ELF-1 (cell line): ENCODE measurements at places on chromosomes 11 and 22.

- DNase-seq, result peak; percentile 58
Measured at GRCh38 chr11:47408598-47409439, 429 bp downstream of the SLC39A13 start.

DNA sequence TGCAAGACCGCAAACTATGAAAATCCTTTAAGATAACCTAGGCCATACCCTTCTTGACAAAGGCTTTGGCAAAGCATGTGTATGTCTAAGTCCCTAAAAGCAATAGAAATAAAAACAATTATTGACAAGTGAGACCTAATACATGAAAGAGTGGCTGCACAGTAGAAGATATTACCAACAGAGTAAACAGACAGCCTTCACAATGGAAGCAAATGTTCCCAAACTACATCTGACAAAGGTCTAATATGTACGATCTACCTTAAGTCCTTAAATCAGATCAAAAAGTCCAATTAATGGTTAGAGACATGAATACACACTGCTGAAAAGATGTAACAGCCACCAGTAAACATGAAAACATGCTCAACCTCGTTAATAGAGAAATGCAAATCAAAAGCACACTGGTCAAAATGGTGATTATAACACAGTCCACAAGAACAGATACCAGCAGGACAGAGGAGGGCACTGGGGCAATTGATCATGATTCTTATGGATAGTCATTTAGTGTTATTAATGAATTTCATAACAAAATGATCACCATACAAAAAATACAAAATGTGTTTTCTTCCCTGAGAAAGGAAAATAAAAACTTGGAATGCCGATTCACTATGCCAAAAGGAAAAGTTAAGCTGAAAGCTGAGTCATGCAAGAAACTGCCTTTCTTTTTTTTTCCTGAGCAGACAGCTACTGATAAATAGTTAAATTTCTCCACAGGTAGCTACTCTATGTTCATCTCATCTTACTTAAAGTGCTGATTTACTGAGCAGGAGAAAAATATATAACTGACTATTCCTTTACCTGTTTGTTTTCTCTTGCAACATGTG lies 102.6 kb upstream of the VPREB1 start:
- no peak for DNase-seq

DNA sequence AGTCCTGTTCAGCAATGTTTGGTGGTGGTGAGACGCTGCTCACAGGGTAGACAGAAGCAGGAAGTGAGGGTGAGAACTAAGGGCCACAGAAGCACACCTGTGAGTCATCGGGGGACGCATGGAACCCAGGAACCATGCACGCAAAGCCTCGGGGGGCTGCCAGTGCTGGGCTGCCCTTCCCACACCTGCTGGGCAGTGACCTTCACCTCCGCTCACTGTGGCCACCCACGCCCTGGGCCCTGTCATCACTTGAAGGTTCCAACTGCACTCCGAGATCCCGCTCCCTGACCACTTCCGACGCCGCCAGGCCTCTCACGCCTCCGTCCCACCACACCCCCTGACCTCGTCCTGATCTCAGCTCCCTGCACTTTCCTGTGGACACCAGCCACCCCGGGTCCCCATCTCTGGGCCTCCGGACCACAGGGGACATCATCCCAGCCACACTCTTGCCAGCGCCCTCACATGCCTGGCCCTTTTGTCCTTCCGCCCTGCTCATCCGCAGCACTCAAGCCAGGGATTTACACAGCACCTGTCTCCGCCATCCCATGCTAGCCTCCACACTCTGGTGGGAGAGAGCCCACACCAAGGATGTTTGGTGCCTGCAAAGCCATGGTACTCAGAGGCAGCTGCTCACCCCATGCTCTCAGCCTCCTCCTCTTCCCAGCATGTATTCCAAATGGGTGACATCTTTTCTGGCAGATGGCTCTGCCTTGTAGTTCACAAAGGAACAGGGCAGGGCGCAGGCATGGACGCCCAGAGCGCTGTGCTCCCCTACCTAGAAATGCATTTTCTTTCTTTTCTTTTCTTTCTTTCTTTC lies 23.1 kb upstream of the ATXN10 start:
- no peak for DNase-seq

GRCh38 chr11:131353766-131354165 lies 16.6 kb upstream of the NTM start:
- DNase-seq, result peak; percentile 9

- DNase-seq, result no peak
Measured at GRCh38 chr11:115775846-115776245, 271.6 kb upstream of the CADM1 start.

GRCh38 chr11:103582351-103582909 lies 454.0 kb upstream of the DDI1 start:
- DNase-seq, result no peak
